ENCODE measurements at places on chromosomes 12 and 14.

DNA sequence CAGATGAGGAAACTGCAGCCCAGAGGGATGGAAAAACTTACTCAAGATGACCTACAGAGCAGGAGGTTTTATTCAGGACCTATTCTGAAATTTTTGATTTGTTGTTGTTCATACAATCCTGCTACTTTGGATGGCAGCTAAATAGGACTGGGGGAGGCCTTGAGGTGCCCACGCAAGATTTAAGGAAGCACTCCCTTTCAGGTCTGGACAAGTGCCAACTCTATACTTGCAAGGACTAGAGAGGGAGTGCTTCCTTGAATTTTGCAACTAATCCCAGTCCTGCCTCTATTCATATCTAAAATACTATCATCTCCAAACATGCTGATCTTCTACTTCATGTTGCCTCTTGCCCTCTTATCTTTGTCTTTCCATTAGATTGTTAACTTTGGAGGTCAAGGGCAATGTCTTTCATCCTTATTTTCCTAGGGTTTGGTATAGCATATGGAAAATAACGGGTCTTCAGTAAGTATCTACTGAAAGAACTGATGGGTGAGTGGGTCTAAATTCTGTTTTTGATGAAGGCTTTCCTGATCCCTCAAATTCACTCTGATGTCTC lies 28.6 kb upstream of the PPM1H start:
- no peak for DNase-seq

DNA sequence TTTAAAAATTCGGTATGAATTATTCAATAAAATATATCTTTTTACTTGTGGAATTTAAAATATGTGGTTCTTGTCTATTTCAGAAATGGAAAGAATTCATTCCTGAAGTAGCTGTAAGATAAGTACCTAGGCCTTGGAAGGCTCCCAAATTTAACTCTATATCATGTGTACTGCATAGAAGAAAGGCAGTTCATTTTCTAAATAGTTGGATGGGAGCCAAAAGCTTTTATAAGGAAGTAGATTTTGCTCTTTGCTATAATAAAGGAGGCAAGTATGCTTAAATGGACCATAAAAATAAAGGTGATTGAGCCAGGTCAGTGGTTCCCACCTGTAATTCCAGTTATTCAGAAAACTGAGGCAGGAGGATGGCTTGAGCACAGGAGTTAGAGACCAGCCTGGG lies 187.5 kb downstream of the ATXN7L3B start:
- DNase-seq, result no peak

GRCh38 chr12:55955800-55956508 lies 9.9 kb downstream of the PMEL start:
- no peak for DNase-seq

- DNase-seq, result no peak
These were observed 96.2 kb downstream of the BTG1 start for GRCh38 chr12:92049403-92049802.

DNA sequence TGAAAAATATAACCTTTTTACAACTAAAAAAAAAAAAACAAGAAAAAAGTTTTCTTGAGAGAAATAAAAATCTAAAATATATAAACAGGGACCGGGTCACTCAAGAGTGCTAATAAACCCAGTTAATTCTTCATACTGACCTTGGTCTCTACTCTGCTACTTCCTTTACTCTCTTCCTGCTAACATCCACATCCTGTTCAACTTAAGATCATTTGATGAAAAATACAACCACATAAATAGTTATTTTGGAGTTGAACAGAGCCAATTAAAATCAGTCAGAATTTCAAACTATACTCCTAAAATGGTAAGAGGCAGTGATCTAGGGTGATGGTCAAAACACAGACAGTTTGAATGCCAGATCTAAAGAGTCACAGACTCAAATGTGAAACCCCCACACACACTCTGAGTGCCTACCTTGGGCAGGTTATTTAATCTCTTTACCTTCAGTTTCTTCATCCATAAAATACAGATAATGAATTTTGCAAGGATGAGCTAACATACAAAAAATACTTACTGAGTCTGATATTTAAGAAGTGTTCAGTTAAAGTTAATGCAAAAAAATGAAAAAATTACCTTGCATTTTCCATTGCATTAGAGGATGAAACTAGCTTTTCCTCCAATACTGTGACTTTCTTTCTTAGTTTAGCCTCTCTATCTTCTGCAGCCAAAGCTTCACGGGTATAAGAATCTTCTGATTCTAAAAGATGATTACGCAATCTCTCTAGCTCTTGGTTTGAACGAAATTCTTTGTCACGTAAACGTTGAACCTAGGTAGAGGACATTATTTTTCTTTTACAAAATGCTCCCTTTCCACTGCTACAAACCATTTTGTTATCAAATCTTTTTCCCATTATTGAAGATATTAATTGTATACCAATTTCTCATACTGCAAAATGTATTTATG lies 40.9 kb downstream of the TRIP11 start:
- no peak for DNase-seq

- no peak for DNase-seq
These were observed 1.2 kb downstream of the KRT82 start for GRCh38 chr12:52404951-52405350.

- no peak for DNase-seq
These were observed 38.3 kb upstream of the CATSPERB start for GRCh38 chr14:91770185-91770584.

- no peak for DNase-seq
These were observed 55.6 kb upstream of the CISTR start for GRCh38 chr12:53807322-53807860.

DNA sequence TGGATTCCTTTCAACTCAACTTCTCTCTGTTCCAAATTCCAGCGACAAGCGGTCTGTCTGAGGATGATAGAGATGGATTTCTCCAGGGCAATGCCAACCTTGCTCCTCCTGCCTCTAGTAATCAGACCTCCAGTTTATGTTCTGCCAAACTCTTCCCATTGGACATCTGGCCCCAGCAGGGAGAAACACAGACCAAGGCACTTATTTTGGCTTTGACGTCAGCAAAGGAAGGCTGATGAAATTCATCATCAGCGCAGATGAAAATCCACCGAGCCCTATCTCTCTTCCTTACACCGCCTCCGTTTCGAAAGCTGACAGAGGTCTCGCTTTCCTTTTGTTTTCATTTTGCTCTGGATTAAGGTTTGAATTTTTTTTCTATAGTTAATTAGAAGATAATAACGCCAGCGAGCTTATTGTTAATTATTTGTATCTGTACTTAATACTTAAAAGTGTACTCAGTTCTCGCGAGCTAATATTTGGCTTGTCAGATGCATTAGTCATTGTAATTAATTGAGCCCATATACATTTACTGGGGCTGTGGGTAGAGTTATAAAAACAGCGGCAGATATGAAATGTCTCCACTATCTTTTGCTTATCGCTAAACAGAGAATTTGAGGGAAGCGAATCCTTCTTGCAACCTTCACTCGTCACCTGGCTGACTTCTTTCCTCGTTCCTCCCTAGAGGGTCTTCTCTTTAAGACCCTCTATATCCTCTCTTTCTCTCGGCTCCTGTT lies 35.9 kb upstream of the MED13L start:
- no peak for DNase-seq

GRCh38 chr14:59046746-59047145 lies 141.7 kb upstream of the DAAM1 start:
- no peak for DNase-seq

DNA sequence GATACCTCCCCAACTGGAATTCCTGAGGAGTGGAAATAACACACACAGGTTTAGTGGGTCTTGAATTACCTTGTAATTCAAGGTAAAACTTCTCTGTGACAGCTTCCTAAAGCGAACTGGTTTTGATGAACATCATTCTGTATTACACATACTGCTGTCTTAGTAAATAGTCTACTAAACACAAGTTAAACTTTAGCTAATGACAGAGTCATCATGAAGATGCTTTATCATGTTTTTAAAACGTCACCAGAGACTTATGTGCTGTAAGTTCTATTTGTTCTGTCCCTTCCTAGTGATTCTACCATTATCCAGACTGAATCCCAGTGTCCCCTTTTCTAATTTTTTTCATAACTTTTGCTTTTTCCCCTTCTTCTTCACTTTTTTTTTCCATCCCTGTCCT lies 11.6 kb upstream of the GXYLT1 start:
- DNase-seq, result no peak

- no peak for DNase-seq
These were observed 258.4 kb upstream of the HMGA2 start for GRCh38 chr12:65565601-65566560.
